Esophagus muscularis mucosa (tissue), 4 donors: ENCODE measurements at places on chromosomes 7 and 10. TPM values are rescaled to one million over a fixed set of nuclear protein-coding genes. Genes with fewer than 3 reads are reported as not detected.

Gene CYP26A1
- not detected for total RNA-seq

Gene EMX2
- not detected for total RNA-seq

Gene NPY4R
- total RNA-seq: not detected

Gene RBM20
- total RNA-seq: 5.3 TPM

Gene MARCHF5
- total RNA-seq: 15.9 TPM

Gene UPP1
- 10.6 TPM for total RNA-seq

Gene PHYHIPL
- total RNA-seq: 1.7 TPM

DNA sequence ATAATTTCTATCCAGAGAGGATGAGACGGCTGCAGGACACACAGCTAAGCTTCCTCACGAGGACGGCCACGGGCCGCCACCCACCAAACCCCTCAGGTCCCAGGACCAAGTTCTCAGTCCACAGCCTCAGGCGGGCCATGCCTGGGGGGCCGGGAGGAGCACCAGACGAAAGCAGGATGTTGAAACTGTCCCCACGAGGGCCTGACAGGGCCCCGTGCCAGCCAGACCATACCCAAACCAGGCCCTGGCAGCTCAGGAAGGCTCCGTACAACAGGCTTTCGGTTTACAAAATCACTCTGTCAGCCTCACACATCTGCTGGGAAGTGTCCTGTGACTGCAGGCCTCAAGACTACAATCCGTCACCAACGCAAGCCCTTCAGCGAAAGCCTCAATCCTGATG, 14.5 kb downstream of the TUBGCP2 start:
- H3K4me3 ChIP-seq: no peak overlapping the region
- no peaks in the 10 kb centered on the region for H3K4me1 ChIP-seq
- no peak overlapping the region for H3K27ac ChIP-seq

GRCh38 chr10:110209926-110210673, 2.7 kb downstream of the MXI1 start:
- no peaks in the 10 kb centered on the region for H3K27me3 ChIP-seq
- peaks cover 46% of the 10 kb centered on the region for H3K4me1 ChIP-seq
- peak; percentile 92 for DNase-seq
- no peaks in the 10 kb centered on the region for H3K36me3 ChIP-seq
- H3K4me3 ChIP-seq: peak overlapping the region; percentile 80
- H3K27ac ChIP-seq: peak overlapping the region; percentile 100

DNA sequence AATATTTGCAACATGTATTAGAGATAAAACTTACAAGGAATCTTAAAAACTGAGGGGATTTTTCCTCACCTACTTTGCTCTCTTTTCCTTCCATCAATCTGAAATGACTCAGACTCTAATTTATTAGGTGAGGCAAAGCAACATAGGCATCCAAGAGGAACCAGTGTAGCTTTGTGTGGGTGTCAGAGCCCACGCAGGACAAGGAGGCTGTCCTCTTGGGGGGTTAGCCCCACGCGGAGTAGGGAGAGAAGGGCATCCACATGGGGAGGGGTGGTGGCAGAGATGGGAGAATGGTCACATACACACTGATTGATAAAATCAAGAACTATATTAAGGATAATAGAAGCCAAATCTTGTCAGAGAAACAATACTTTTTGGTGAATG, 33.8 kb upstream of the ARMS2 start:
- peak overlapping the region; percentile 70 for H3K27ac ChIP-seq
- H3K36me3 ChIP-seq: peaks cover 7% of the 10 kb centered on the region
- peaks cover 61% of the 10 kb centered on the region for H3K4me1 ChIP-seq

DNA sequence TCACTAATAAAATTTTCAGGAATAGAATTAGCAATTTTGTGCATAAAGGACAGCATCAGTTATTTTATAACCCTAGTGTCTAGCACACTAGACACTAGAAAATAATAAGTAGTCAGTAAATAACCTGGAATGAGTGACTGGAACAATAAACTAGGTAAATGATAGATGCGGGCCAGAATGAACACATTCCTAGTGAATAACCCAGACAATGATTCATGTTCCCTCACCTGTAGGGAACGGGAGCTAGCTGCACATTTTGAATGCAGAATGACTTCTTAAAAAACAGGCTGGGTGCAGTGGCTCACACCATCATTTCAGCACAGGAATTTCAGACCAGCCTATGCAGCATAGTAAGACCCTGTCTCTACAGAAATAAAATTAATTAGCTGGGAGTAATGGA, 3.2 kb upstream of the ATOH7 start:
- no peak overlapping the region for H3K4me3 ChIP-seq
- H3K27me3 ChIP-seq: no peaks in the 10 kb centered on the region
- H3K36me3 ChIP-seq: no peaks in the 10 kb centered on the region

DNA sequence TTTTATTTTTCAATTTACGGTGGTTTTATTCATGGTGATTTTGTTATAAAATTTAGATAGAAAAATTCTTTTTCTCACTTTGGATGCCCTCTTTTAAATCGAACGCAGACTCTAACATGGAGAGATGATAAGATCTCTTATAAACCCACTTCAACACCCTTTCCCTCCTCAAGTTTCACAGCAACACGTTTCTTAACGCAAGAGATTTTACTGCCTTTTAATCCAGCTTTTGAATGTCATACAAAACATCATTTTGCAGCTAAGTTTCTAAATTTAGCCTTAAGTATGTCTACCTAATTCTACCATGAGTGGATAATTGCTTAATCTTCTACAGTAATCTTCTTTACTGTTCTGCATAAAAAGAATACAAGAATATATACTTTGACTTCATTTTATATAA, 70.0 kb downstream of the SEMA3C start:
- DNase-seq: no peak
- H3K27ac ChIP-seq: no peak overlapping the region
- no peaks in the 10 kb centered on the region for H3K27me3 ChIP-seq
- no peaks in the 10 kb centered on the region for H3K36me3 ChIP-seq

DNA sequence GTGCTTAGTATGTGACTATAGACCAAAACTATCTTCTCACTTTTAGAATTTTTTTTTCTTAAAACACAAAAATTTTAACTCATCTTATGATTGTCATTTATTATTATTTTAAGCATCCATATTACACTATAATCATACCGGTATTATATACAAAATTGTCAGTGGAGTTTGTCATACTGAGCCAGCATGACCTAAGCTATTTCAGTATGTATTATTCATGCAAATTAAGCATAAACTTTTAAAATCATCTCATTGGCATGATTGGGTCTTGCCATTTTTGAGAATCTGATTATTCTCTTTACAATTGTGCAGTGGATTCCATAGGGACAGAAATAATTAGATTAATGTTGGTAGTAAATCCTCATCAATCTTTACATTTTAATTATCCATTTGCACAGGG, 46.2 kb upstream of the STMP1 start:
- peaks cover 80% of the 10 kb centered on the region for H3K36me3 ChIP-seq
- no peak for DNase-seq
- H3K27me3 ChIP-seq: no peaks in the 10 kb centered on the region
- H3K4me1 ChIP-seq: peaks cover 3% of the 10 kb centered on the region
- no peak overlapping the region for H3K27ac ChIP-seq
- no peak overlapping the region for H3K4me3 ChIP-seq

GRCh38 chr10:61480208-61480607, 27.0 kb upstream of the TMEM26 start:
- no peak overlapping the region for H3K4me3 ChIP-seq
- no peaks in the 10 kb centered on the region for H3K36me3 ChIP-seq
- no peak for DNase-seq
- H3K4me1 ChIP-seq: no peaks in the 10 kb centered on the region
- no peak overlapping the region for H3K27ac ChIP-seq

- DNase-seq: no peak
- no peaks in the 10 kb centered on the region for H3K4me1 ChIP-seq
- H3K36me3 ChIP-seq: no peaks in the 10 kb centered on the region
- no peak overlapping the region for H3K27ac ChIP-seq
- H3K27me3 ChIP-seq: no peaks in the 10 kb centered on the region
Measured at GRCh38 chr7:107312418-107312817, 143.6 kb downstream of the HBP1 start.

DNA sequence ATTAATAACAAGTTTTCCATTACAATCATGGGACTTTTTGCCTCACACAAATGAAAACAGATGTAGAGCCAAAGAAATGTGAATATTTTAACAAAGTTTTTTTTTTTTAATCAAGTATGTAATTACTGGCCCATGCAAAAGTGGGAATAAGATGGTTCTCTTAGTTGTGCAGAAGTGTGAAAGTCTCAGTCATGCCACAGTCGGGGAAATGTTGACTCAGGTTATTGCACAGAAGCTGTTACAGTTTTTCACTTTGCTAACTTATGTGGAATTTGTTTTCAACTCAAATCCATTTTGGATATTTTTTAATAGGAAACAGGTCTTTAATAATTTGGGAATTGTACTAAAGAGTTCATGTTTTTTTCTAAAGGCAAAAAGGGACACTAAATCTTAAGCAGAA, 44.0 kb upstream of the CAV2 start:
- no peak overlapping the region for H3K27ac ChIP-seq

- H3K27me3 ChIP-seq: no peaks in the 10 kb centered on the region
- peaks cover 22% of the 10 kb centered on the region for H3K4me1 ChIP-seq
- H3K4me3 ChIP-seq: no peak overlapping the region
- DNase-seq: no peak
Measured at GRCh38 chr7:140512317-140513000, 33.2 kb upstream of the MKRN1 start.

DNA sequence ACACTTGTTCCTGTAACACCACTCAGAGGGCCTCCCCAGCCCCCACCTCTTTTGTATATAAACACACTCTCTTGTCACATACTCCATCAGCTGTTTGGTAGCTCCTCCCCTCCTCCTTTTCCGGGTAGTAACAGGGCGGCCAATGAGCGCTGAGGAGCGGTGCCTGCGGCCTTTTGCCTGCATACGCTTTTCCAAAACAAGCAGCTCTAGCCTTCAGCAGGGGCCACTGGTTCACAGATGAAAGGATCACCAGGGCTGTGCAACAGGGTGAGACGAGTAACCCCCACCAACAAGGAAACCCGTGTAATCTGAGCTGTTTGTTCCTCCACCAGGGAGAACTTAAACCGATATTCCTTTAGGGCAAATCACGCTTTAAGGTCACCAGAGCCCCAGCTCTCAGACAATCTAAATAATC, 3.9 kb downstream of the UBE2H start:
- H3K4me3 ChIP-seq: peak overlapping the region; percentile 90
- no peaks in the 10 kb centered on the region for H3K27me3 ChIP-seq
- peaks cover 48% of the 10 kb centered on the region for H3K4me1 ChIP-seq
- no peaks in the 10 kb centered on the region for H3K36me3 ChIP-seq
- DNase-seq: peak; percentile 97
- H3K27ac ChIP-seq: peak overlapping the region; percentile 99

DNA sequence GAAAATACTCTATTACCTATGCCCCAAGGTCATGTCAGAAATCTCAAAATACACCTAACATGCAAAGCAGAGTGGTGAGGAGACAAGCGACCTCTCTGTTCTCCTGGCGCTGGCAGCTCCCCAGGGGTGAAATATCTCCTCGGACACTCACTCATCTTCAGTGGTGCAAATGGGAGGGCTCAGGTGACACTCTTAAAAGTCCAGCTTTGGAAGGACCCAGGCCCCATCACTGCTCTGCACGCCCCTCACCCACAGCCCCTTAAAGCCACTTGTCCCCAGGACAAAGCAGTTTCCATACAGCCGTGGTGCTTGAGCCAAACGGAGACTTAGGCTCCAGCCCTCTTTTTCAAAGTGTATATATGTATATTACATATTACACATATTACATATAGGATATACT, 12.4 kb downstream of the PRKAG2 start:
- H3K27me3 ChIP-seq: no peaks in the 10 kb centered on the region
- H3K4me1 ChIP-seq: peaks cover 32% of the 10 kb centered on the region
- H3K4me3 ChIP-seq: no peak overlapping the region
- peaks cover 2% of the 10 kb centered on the region for H3K36me3 ChIP-seq
- no peak for DNase-seq

DNA sequence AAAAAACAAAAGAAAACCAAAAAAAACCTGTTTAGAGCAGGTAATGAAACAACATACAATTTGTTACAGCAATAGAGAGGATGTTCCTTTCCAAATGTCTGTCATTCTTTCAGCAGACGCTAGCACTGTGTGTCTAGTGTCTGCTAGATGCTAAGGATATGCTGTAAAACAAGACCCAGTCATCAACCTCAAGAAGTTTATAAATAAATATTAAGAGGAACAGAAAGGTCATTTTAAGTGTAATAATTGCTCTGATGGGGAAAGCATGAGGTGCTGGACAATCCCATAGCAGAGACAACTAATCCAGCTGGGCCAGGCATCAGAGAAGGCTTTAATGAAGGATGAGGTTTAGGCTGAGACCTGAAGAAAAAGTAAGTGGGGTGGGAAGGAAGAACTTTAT, 23.3 kb upstream of the ASCC1 start:
- DNase-seq: no peak
- H3K27me3 ChIP-seq: no peaks in the 10 kb centered on the region
- H3K4me3 ChIP-seq: no peak overlapping the region
- H3K4me1 ChIP-seq: peaks cover 36% of the 10 kb centered on the region

DNA sequence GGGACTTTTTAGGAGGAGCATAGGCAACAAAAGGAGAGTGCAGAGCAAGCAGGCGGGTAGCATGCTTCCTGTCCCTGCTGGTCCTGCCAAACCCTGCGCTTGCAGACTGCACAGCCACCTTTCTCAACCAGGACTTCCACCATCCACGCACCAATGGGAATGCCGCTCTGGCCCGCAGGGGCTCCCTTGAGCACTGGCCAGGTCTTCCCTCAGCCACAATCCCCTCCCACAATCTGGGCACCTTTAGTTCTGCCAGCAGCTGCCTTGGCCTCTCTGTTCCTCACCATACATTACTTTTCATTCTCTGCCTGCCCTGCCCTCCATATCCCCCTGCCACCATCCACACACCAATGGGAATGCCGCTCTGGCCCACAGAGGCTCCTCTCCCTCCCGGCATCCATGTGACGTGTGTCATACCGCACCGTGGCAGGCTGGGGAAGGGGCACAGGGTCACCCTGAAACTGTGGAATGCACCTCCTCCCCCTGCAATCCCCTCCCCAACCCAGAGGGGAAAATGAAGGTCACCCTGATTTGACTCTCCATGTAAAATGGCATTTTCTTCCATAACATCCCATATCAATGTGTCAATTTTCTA, 97.3 kb upstream of the MACROH2A2 start:
- H3K27ac ChIP-seq: no peak overlapping the region
- no peak for DNase-seq
- H3K27me3 ChIP-seq: no peaks in the 10 kb centered on the region

- no peak overlapping the region for H3K27ac ChIP-seq
- H3K36me3 ChIP-seq: no peaks in the 10 kb centered on the region
- no peak for DNase-seq
- no peaks in the 10 kb centered on the region for H3K27me3 ChIP-seq
Measured at GRCh38 chr10:119496273-119496672, 46.2 kb downstream of the RGS10 start.

GRCh38 chr10:92742331-92743228, 52.8 kb downstream of the HHEX start:
- no peaks in the 10 kb centered on the region for H3K36me3 ChIP-seq
- H3K4me3 ChIP-seq: no peak overlapping the region
- H3K4me1 ChIP-seq: no peaks in the 10 kb centered on the region
- H3K27ac ChIP-seq: no peak overlapping the region

- no peak overlapping the region for H3K4me3 ChIP-seq
- H3K27me3 ChIP-seq: no peaks in the 10 kb centered on the region
- no peak for DNase-seq
- peak overlapping the region; percentile 58 for H3K27ac ChIP-seq
- peaks cover 89% of the 10 kb centered on the region for H3K4me1 ChIP-seq
- H3K36me3 ChIP-seq: no peaks in the 10 kb centered on the region
Measured at GRCh38 chr10:119365773-119366599, 158.6 kb downstream of the GRK5 start.
